ENCODE measurements at places on chromosomes 11 and 22.

GRCh38 chr11:76761718-76762355, 21.3 kb upstream of the TSKU start:
- DNase-seq = no peak

- DNase-seq = no peak
These were observed 477 bp downstream of the ZBTB16 start for GRCh38 chr11:114059984-114060391.

GRCh38 chr11:76626921-76627401, 43.6 kb downstream of the LRRC32 start:
- DNase-seq = no peak

DNA sequence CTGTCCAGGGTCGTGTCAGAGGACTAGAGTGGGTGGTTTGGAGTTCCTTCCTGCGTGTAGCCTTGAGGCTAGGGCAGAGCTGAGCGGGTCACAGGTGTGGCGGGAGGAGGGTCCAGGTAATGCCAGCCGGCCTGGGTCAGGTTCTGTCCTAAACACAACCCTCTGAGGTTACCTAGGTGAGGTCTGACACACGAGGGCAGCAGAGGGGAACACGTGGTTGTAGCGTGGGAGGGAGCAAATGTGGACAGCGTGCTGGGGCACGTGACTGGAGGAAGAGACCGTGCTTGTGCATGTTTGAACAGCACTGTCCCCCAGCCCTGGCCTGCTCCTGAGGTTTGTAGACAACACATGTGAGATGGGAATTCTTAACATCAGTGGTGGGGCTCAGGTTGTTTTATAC, 13.1 kb downstream of the MOV10L1 start:
- no peak for DNase-seq

- no peak for DNase-seq
These were observed 3.4 kb downstream of the P2RY2 start for GRCh38 chr11:73221451-73221850.

DNA sequence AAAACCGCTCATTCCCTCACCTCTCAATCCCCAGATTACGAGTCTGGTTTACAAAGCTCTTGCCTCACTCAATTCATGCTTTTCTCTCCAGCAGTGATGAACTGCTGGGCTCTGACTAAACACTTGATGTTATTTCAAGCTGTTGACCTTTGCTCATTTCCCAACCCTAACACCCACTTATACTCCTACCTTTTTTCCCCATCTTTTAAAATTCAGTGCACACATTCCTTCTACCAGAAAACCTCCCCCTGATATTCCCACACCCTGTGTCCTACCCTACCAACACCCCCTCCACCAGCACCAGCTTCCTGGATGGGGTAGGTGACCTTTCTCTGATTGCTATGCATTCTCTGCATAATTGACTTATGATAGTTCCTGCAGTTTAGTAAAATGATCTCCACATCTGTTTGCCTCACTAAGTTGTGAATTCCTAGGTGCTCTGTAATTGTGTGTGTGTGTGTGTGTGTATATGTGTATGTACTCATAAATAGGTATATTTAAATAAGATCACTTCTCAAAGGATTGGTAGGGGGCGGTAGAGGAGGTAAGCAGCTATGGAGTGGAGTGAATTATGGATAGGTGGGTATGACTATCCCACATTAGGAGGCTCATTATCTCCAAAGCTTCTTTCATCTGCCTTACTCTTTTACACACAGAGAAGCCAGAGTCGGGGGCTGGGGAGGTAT, 842 bp downstream of the HEPACAM start:
- no peak for DNase-seq

DNA sequence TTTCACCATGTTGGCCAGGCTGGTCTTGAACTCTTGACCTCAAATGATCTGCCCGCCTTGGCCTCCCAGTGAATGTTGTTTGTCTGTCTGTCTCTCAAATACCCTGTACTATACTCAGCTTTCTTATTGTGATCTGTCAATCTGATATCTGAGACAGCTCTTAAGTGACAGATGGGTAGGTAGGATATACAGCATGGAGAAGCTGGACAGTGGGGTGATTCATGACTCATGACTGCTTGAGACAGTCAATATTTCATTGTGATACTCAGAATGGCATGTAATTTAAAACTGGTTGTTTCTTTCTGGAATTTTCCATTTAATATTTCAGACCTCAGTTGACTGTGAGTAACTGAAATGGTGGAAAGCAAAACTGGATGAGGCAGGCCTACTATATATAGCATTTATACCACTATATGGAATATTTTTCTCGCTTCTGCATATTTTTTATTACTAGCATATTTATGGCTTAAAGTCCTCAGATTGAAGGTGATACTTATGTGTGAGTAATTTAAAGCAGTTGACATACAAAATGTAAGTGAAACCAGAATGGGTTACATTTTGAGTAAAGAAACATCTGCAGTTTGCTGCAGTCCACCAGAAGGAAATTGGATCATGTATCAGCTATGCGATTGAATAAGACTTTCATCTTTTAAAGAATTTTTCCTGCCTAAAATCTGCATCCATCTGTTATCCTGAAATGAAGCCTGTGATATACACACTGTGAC, 22.3 kb downstream of the ARHGAP42 start:
- no peak for DNase-seq

DNA sequence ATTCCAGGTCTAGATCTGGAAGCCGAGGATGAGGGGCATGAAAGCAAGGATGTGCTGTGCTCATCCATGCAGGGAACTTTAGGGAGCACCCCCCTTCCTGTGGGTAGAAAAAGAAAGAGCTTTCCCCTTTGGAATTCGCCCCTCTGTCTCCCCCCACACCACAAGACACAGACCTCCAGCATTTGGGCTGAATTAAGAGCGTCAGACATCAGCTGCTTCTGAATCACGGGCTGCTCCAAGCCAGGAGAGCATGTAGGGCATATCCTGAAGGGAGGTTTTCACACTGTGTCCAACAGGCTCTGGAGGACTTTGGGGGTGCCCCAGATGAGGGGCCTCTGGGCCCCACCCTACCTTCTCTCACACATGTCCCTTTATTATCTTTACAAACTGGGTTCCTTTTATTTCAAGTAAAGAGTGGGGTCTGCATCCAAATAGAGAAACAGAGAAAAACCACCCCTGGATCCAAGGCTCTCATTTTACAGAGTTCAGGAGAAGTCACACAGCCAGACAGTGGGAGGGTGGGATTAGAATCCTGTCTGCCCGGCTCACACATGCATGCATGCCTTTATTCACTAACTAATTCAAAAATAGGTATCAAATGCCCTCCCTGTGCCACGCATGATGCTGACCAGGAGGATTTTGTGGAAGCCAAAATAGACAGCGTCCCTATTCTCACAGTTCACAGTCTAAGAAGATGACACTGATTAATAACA, 52.8 kb downstream of the LRRC32 start:
- no peak for DNase-seq

DNA sequence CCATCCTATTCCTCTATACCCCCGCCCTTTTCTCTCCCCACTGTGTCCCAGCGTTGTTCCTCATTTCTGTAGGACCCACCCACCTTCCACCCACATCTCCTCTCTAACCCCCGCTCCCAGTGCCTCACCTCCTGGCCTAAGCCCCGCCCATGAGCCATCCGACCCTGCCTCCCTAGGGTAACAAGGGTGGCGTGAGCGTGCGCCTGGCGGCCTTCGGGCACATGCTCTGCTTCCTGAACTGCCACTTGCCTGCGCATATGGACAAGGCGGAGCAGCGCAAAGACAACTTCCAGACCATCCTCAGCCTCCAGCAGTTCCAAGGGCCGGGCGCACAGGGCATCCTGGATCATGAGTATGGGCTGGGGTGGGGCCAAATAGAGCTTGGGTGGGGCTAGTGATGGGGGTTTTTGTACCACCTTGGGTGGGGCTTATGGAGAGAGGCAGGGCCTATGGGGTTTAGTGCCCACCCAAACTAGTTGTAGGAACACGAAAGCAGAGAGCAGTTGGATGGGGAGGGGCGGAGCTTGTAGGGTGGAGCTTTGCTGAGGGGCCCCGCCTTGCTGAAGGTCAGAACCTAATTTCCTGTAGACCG, 4.5 kb downstream of the INPP5J start:
- no peak for DNase-seq

DNA sequence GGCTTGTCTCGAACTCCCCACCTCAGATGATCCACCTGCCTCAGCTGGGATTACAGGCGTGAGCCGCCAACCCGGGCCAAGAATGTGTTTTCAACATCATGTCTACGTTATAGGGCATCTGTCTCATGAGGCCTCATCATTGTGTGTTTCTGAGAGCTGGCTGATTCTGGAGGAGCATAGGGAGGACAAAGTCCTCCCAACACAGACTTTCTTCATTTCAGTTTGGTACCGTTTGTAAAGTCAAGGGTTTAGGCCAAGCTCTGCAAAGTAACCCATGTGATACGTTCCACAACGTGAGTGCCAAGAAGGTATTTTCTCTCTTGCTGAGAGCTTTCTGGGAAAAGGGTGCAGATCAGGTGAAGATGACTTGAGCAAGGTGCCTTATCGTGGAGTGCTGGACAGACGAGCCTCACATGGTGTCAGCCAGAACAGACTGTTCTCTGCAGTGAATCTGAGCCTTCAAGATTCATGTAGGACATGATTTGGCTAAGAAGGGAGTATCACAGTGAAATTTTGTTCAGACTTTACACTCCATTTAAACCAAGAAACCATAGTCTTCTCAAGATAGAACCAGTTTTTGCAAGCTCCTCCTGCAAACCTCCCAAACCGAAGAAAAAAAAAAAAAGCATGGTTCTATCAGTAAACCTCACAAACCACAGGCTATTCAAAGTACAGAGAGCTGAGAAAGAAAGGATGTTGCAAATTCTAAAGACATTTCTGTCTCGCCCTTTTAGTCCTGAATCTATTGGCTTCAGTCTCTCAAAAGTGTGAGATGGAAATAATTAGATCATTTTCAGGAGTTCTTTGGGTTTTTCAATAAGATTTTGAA, 71.7 kb downstream of the DBX1 start:
- no peak for DNase-seq

- DNase-seq = no peak
These were observed 529.6 kb downstream of the NTM start for GRCh38 chr11:131899950-131900580.

DNA sequence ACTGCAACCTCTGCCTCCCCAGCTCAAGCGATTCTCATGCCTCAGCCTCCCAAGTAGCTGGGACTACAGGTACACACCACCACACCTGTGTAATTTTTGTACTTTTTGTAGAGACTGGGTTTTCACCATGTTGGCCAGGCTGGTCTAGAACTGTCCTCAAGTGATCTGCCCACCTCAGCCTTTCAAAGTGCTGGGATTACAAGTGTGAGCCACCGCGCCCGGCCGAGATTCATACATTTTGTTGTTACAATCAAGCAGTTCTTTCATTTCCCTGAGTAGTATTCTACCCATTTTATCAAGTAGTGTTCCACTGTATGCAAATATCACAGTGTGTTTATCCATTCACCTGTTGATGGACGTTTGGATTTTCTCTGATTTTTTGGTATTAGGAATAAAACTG, 26.6 kb upstream of the SLC35C1 start:
- DNase-seq = no peak

DNA sequence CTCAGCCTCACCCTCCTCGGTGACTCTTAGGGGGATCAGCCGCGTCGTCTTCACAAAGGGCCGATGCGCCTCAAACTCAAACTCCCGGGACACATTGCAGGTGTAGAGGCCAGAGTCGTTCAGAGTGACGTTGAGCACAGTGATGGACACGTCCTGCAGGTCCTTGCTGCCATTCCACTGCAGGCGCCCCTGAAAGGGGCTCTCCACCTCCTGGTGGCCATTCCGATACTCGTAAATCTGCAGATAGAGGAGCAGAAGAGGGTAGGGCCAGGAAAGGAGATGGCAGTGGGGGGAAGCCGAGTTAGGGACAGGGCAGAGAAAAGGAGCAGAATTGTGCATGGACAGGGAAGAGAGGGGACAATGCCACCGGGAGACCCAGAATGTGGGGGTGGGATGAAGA, 12.0 kb downstream of the SCN3B start:
- no peak for DNase-seq

GRCh38 chr11:33402066-33402465, 144.9 kb downstream of the HIPK3 start:
- no peak for DNase-seq
